Hepatocyte (in vitro differentiated cells): ENCODE measurements at places on chromosomes 5 and 9. TPM values are rescaled to one million over a fixed set of nuclear protein-coding genes. Genes with fewer than 3 reads are reported as not detected.
A peak's percentile ranks its signal among the peaks of the same experiment; 100 is the strongest.

DNA sequence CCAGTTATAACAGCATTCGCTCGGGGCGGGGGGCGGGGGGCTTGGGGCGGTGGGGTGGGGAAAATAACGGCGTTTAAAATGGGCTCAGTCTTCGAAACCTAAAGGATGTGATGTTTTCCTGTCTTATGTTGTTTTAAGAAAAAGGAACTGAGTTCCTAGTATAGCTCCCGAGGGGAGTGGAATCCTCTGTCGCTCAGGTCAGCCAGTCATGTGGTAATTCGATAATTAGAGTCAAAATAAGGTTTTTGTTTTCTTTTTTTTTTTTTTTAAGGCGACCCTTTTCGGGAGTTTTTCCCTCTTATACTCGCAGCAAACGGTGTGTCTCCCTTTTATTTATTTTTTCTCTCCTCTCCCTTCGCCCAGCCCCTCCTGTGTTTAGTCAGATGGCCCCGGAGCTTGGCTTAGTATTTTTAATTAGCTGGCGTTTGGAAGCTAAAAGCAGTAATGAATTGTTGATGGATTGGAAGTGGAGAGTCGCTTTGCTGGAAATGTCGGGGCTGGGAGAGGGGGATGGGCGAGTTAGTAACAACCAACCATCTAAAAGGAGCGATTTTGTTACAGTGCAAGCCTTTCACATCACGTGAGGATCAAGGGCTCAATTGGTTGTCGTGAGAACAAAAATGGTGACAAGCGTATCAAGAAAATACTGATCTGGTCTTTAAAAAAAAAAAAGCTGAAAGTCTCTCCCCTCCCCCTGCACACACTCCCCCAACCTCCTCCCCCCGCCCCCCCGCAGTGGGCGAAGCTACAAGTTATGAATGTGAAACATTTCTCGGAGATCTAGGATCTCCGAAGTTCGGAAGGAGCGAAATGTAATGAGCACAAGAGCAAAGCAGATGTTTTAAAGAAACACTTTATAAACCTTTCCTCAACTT, 714 bp upstream of the ZNF608 start:
- peak; percentile 93 for DNase-seq

Gene ORM1
- polyA plus RNA-seq, result 538 and 976 TPM in 2 replicates

DNA sequence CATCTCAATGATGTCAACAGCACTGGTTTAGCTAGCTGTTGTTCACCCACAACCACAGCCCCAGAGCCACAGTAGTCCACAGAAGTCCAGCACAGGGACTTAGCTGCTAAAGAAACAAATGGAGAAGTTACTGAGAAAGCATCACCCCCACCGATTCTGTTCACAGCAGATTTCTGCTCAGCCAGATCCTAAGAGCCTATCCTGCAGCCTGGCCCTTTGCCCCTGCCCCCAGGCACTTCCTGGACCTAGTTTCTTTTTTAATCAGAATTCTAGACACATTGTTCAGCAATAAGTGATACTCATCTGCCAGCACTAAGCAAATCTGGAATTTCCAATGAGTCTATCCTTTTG, 7.4 kb downstream of the B4GALT1 start:
- DNase-seq, result no peak

DNA sequence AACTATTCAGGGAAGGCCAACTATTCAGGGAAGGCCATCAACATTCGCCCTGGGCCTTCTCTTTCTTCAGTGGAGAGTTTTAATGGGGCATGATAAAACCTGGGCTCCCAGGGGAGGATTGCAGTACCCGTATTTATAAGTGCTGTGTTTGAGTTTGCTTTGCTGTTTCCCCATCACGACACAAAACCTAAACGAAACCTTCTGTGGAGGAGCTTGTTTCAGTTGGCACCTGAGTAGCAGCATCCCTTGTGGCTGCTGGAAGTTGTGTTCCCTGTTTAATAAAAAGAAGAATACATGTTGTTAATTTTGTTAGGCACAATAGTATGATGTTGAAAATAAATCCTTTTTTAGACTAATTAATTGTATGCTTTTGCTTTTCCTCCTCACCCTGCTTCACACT, 8.3 kb downstream of the WDR31 start:
- no peak for DNase-seq

DNA sequence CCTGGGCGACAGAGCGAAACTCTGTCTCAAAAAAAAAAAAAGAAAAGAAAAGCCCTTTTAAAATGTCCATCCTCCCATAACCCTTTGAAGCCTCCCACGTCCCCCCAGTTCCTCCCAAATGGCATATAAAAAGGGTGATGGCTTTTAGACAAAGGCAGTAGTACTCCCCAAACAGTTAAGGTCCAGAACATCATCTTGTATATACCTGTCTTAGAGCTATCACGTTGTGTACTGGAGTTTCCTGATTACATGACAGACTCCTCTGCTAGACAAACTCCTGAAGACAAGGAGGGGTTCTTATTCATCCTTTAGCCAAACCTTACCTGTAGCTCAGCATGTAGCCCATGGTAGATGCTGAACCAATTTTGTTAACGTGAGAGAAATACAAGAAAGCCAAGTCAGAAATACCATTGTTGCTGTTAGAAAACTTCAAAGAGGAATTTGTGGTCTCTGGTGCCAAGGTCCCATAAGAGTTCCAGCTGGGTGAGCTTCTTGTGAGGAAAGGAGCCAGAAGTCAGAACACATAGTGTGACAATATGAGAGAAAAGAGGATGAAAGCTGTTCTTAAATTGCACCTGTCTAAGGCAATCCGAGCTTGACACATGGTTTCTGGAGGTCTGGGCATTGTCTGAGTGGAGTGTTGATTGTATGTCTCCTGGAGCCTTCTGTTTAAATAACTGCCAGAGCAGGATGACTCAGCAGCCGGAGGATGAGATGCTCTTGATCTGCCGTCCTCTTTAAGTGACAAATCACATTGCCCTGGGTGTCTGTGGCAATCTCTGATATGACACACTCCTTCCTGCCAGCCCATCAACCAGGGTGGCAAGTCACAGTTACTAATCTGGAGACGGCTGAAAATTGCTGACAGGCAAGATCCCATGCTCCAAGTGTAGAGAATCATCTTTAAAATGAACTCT, 69.1 kb downstream of the ARRDC3 start:
- DNase-seq, result peak; percentile 83

DNA sequence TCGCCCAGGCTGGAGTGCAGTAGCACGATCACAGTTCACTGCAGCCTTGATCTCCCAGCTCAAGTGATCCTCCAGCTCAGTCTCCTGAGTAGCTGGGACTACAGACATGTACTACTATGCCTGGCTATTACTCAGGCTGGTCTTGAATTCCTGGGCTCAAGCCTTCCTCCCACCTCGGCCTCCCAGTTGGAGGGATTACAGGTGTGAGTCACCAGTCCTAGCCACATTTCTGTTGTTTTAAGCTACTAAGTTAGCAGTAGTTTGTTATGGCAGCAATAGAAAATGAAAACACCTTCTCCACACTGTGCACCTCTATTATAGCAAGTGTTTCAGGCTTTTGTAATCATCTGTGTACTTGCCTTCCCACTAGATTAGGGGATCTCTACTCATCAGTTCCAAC, 588.9 kb upstream of the TLE4 start:
- no peak for DNase-seq

- no peak for DNase-seq
Observed at GRCh38 chr5:104763216-104763615, 1200.6 kb upstream of the NUDT12 start.

- no peak for DNase-seq
Observed at GRCh38 chr9:28471261-28471660, 898.0 kb upstream of the C9orf72 start.

Gene DHX29
- polyA plus RNA-seq, result 46.5 and 48.4 TPM in 2 replicates

DNA sequence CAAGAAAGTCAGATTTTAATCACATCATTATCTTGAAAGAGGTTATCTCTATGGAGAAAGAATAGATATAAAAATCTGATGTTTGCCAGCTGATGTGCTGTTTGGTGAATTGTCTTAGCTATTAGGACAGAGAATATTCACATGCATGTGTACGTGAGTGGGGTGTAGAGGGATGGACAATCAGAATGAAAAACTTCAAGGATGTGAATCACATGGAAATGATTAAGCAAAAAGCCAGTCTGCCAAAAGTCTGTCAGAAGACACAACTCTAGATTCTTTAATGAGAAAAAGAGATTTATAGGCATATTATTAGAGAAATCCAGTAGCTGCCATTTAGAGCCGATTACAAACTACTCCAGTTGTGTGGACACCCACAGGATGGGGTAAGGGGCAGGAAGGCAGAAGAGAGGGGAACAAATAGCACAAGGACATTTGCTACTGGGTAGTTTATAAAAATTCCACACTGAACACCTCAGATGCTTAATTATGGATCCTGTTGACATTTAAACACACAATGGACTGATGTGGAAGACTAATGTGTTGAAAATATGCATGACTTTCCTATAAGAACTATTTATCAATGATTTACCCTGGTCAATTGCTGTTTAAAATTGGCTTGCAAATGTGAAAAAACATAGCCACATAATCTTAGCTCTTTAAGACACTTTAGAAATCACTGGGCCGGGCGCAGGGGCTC, 127.4 kb downstream of the PTTG1 start:
- DNase-seq, result no peak

Gene MLANA
- not detected in 2 replicates for polyA plus RNA-seq

GRCh38 chr5:32272746-32273145, 40.0 kb downstream of the MTMR12 start:
- no peak for DNase-seq

Gene GARIN3
- not detected in 2 replicates for polyA plus RNA-seq

Gene SUSD3
- polyA plus RNA-seq, result 13.5 and 17.3 TPM in 2 replicates

DNA sequence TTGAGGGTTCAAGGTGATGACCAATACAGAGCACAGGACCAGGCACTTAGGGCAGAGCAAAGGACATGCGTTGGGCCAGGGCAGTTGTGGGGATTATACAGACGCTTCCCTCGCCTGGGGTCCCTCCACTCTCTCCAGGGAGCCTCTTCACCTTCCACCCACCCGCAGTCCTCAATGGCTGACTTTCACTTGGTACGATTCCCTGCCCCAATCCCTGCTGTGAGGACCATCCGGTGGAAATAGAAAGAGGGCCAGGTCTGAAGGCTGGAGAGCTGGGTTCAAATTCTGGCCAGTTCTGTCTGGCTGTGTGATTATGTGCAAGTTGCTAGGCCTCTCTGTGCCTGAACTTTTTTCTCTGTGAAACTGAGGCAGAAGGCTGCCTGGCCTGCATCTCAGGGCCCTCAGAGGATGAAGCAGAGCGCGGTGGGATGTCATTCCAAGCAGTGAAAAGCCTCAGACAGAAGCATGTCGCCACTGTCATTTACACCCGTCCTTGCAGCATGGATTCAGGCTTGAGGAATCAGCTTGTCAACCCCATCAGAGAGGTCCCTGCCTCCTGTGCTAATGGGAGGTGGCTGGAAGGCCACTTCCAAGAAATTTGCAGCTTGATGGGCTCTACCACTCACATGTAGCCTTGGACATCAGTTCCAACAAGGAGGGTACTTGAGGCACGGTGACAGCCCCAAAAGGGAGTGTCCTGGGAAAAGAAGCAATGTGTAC, 206.6 kb upstream of the IER5L start:
- no peak for DNase-seq

GRCh38 chr5:22102823-22103359, 750.3 kb downstream of the CDH12 start:
- no peak for DNase-seq

Gene FBXL17
- 10.9 and 12.5 TPM in 2 replicates for polyA plus RNA-seq

DNA sequence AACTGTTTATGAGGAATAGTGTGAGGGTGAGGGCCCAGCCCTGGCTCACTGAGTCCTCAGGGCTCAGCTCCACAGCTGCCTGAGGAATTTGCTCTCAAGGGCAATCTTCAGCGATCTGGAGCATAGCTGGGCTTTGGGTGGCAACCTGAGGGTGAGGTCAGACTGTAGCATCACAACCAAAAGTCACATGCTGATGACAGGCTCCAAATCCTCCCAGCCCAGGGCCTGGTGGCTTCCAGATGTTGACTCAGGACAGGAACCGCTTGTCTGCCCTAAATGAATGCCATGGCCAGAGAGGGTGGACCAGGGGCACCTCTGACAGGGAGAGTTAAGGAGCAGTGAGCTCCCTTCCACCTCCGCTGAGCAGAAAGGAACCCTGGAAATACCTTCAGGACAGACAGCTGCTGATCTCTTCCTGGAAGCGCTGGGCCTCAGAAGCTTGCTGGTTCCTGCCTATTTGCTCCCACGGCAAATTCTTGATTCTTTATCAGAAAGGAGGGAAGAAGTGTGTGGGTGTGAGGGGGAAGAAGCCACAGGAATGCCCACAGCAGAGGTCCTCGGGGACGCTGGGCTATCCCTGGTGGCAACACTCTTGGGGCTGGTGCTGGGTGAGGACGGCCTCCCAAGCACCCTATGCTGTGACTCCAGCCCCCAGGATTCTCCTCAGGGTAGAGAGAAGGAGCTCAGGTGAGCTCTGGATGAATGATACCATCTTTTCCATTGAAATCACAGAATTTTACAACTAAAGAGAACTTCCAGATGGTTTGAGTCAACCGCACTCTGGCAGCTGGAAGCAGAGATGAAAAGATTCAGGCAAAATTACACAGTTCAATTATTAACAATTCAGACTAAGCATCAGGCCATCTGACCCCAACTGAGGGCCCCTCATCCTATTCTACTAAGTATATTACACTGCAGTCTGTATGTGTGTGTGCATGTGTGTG, 13.8 kb upstream of the CTSL start:
- DNase-seq, result peak; percentile 65

GRCh38 chr5:111280282-111280951, 56.2 kb downstream of the CAMK4 start:
- DNase-seq, result no peak

- no peak for DNase-seq
Observed at GRCh38 chr5:136232316-136232715, 39.4 kb upstream of the SMIM32 start.

GRCh38 chr5:180411948-180412347, 58.8 kb upstream of the GFPT2 start:
- DNase-seq, result no peak

DNA sequence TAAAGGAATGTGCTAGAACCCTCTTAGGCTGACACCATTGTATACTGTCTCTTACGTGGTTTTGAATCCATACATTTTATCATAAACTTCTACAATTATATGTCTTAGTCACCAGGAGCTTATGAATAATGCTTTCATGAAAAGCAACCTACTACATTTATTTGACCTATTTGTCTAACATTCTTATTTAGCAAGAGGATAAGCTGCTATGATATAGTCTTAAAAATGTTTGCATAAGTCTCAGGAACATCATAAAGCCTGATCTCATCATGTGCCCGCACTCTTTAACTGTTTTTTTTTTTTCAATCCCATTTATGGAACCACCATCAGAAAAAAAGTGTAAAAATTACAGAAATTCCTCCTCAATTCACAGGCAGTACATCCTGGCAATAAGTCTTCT, 59.7 kb downstream of the CDH12 start:
- no peak for DNase-seq

- DNase-seq, result peak; percentile 33
Observed at GRCh38 chr9:81538890-81539289, 150.5 kb downstream of the TLE1 start.

Gene STOML2
- 120 TPM in 2 replicates for polyA plus RNA-seq

Gene PCDHGB1
- 0.57 TPM in 1 of 2 replicates, not detected in the other for polyA plus RNA-seq

- no peak for DNase-seq
Observed at GRCh38 chr5:32088214-32088613, 85.9 kb downstream of the GOLPH3 start.

DNA sequence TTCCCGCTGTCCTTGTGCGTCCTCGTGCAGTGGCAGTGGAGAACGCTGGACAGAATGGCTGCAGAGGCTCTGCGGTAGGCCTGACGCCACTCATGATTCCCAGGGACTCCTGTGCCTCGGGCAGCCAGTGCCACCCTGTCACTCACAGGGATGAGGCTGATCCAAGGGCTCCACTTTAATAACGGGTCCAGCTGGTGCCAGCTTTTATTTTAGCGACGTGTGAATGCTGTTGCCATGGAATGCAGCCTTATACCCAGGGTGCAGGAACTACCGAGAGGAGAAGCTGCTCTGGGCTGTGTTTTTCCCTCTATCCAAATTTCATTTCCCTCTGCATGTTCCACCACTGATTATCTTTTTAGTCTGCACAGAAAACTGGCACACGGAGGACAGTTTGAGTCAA, 15.8 kb upstream of the NTNG2 start:
- DNase-seq, result no peak

Gene GRXCR2
- polyA plus RNA-seq, result 0.39 TPM in 1 of 2 replicates, not detected in the other
